ENCODE measurements at places on chromosomes 7 and 10.

GRCh38 chr10:51596695-51597094 is 102.7 kb downstream of the CSTF2T start:
- DNase-seq = no peak

DNA sequence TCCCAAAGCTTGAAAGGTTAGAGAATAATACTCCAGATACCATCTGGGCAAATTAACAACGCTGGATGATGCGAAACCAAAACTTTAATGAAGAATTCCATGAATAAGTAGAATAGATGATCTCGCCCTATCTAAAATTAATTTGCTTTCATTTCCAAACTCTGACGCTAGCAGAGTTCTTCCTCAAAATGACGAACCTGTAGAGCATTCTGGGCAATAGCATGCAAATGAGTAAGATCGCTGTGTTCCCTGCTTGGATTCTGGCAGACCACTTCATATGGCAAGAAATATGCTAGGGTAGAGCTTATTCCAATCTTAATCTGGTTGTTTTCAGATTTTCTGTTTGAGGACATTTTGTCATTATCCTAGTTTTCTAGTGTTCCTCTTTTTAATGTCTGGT is 36.1 kb upstream of the SMNDC1 start:
- no peak for DNase-seq

DNA sequence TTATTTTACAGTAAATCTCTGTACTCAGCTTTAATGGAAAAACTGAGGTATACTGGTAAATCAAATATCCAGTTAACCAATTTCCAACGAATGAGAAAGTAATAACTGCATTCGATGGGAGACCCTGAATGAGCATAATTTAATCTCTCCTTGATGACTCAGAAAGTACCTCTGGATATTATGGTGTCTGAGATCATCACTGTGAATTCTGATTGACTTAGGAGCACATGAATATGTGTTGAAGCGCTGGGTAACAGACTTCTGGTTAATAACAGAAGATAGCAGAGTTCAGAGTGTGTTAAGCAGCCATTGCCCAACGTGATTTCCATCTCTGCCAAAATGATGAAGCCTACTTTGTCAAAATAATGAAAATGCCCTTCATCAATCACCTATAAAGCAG is 116.6 kb downstream of the NRP1 start:
- no peak for DNase-seq

- peak; percentile 40 for DNase-seq
These were observed 86.3 kb downstream of the BAMBI start for GRCh38 chr10:28763471-28764170.

DNA sequence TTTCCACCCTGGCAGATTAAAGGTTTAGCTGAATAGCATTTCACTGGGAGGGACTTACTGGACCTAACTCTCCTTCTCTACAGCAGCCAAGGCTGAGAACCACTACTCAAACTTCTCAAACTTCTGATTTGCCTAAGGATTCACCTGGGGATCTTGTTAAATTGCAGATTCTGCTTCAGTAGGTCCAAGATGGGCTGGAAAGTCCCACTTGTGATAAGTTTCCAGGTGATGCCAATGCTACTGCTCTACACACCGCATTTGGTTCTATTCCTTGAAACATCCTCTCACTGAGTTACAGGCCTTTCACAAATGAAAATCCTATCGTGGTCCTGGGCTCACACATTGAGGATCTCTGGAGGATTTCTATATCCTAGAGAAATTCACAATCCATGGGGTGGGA is 147.9 kb downstream of the CHCHD3 start:
- DNase-seq = no peak

GRCh38 chr10:132319853-132320653 is 11.9 kb upstream of the LRRC27 start:
- peak; percentile 70 for DNase-seq

- DNase-seq = no peak
These were observed 1.5 kb downstream of the CDK13 start for GRCh38 chr7:39951226-39952194.
